Right renal pelvis (tissue), 4 donors: ENCODE measurements at places on chromosomes 7 and 10.
A peak's percentile ranks its signal among the peaks of the same experiment; 100 is the strongest.

- no peak for DNase-seq
Observed at GRCh38 chr10:130656582-130657133, 520.5 kb downstream of the GLRX3 start.

GRCh38 chr7:8605221-8605620 is 171.8 kb downstream of the NXPH1 start:
- DNase-seq = no peak

DNA sequence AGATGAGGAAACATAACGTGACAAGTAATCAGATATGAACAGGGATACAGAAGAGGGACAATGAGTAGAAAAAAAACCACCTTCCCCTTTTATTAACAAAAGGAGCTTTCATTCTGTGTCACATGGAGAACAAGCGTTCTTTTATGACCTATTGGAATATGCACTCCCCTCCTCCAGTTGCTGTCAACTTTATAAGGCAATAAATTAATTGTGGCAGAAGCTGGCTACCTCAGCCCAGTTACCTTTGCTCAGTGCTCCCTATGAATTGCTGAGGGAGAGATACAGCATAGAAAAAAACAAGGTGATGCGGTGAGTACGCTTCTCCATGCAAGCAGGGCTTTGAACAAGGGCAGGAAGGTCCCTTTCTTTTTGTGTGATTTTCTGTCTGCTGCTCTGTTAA is at the start of gene MGAM2:
MGAM2 (plus strand) TSS at position 220 of the 400 bp plus-strand sequence. CDS start 5,156 bp downstream, outside the sequence.
- no peak for DNase-seq

- DNase-seq = peak; percentile 6
Observed at GRCh38 chr7:33964417-33965182, 59.3 kb downstream of the BMPER start.

GRCh38 chr7:14424675-14425074 is 435.2 kb upstream of the ETV1 start:
- DNase-seq = no peak

GRCh38 chr10:131474416-131474815 is 162.9 kb upstream of the TCERG1L start:
- DNase-seq = no peak

GRCh38 chr10:30188556-30189237 is 129.3 kb upstream of the JCAD start:
- no peak for DNase-seq

- no peak for DNase-seq
Observed at GRCh38 chr7:28078036-28078901, 102.3 kb downstream of the JAZF1 start.

DNA sequence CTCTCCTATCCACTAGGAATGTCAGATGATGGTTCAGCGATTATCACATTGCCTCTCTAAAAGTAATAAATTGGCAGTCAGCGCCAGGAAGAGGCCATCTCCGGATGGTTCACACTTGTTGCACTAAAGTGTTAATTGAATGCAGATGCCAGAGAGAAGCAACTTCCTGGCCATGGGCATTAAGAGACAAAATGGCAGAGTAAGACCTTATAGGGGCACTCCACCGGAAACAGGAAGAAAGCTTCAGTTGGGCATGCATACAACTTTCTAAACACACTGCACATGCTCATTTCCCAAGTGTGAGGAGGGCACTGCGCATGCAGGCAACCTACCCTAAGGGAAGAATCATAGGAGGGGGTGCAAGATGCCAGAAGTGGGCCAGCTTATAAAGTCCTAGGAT is 71.7 kb upstream of the AUTS2 start:
- no peak for DNase-seq

GRCh38 chr10:122220736-122221135 is 50.4 kb upstream of the BTBD16 start:
- DNase-seq = no peak

- DNase-seq = no peak
Observed at GRCh38 chr7:99440195-99440594, 1.5 kb downstream of the CPSF4 start.

- DNase-seq = no peak
Observed at GRCh38 chr10:86339226-86339865, 27.2 kb downstream of the GRID1 start.
